ENCODE measurements at places on chromosomes 12 and 14.

DNA sequence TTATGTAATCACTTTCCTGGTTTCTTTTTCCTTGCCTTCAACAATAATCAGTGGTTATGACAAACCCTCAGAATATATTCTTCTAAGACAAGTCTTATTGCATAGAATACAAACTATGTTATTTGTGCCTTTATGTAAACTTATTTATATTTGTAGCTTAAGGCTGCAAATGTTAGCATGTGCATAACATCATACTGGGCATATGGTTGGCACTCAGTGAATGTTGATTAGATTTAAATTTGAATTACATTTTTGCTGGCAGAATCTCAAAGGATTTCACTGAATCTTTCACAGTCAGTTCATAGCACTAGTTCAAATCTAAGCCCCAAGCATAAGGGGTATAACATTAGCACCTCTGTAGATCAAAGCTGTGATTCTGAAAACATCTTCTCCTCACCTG lies 113.2 kb upstream of the AEBP2 start:
- DNase-seq: no peak

- DNase-seq: no peak
Observed at GRCh38 chr14:81165188-81165587, 55.6 kb downstream of the GTF2A1 start.

GRCh38 chr12:58253663-58254062 lies 312.3 kb downstream of the ATP23 start:
- DNase-seq: no peak

DNA sequence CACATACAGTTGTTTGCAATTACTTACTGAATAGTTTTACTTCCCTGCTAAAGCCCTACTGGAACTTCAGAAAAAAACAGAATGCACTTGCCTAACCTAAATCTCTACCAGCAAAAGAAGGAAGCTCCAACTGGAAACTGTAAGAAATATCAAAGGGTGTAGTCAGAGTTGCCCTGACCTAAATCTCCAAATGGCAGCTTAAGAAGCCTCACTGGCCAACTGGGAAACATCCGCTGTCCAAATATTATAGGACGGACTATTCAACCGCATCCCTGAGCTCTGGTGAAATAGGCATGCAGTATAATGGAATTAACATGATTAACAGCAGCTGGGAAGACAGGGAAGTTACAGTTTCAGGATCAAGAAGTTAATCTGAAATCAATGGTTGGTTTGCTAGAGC lies 24.3 kb downstream of the ANAPC7 start:
- DNase-seq: no peak

GRCh38 chr14:104239185-104239775 lies 100.9 kb downstream of the KIF26A start:
- DNase-seq: no peak

DNA sequence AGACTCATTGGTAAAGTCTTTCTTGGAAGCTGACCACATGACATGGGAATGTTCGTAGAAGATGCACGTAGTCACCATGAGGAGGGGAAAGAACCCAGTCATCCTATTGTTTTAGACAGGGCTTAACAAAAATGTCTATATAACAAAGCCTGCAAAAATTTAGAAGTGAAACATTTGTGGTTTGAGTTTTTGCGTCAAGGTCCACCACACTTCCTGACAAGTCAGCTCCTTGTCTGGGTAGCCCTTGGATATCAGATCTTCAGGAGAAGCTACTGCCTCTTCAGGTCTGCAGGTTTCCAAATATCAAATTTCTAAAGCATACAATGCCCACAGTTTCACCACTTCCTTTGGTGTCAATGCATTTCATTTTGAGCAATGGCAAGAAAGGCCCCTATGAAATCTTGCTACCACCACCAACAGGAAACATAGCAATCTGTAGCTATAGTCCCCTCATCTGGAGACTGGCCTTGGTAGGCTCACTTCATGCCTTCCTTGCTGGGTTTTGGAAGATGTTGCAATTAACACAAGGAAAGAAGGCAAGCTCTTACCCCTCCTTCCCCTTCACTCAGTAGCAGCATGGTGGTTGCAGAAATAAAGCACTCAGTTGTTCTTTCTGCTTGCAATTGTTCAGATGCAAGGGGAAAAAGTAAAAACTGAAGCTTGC lies 235.2 kb downstream of the PCNX1 start:
- DNase-seq: no peak

- no peak for DNase-seq
Observed at GRCh38 chr12:779745-780734, 27.7 kb downstream of the WNK1 start.

- no peak for DNase-seq
Observed at GRCh38 chr12:127170226-127171180, 1096.5 kb upstream of the TMEM132C start.

DNA sequence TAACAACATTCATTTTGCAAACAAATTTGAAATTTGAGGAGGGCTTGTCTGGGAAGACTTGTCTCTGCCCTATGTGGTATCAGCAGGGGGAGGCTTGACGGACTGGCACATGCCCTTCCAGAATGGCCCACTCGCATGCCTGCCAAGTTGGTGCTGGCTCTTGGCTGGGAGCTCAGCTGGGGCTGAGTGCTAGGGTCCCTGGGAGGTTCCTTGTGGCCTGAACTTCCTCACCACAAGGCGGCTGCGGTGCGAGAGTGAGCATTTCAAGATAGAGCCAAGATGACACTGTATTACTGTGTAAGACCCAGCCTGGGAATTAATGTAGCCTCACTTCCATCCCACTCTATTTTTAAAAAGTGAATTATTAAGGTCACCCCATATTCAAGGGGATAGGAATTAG lies 271.6 kb upstream of the PLEKHG7 start:
- no peak for DNase-seq

GRCh38 chr14:96281486-96281885 lies 25.5 kb downstream of the BDKRB1 start:
- no peak for DNase-seq

- DNase-seq: no peak
Observed at GRCh38 chr12:107590413-107590812, 95.2 kb upstream of the PWP1 start.

DNA sequence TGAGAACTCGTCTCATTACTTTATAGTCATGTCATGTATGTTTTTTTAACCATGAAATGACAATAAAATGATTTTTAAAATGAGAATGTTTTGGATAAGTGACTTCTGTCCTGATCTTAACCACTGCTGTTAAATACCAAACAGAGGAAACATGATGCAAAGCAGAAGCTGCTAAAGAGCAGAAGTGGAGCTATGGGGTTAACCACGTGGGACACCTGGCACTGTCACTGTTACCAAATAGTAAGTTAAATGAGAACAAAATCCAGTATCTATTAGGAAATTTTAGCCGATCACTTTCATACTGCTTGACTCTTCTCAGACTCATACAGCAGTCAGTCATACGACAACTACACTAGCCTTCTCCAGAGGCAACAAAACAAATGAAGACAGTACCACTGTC lies 82.4 kb downstream of the SCAF11 start:
- no peak for DNase-seq

GRCh38 chr14:37695866-37696265 lies 100.4 kb downstream of the TTC6 start:
- DNase-seq: no peak

DNA sequence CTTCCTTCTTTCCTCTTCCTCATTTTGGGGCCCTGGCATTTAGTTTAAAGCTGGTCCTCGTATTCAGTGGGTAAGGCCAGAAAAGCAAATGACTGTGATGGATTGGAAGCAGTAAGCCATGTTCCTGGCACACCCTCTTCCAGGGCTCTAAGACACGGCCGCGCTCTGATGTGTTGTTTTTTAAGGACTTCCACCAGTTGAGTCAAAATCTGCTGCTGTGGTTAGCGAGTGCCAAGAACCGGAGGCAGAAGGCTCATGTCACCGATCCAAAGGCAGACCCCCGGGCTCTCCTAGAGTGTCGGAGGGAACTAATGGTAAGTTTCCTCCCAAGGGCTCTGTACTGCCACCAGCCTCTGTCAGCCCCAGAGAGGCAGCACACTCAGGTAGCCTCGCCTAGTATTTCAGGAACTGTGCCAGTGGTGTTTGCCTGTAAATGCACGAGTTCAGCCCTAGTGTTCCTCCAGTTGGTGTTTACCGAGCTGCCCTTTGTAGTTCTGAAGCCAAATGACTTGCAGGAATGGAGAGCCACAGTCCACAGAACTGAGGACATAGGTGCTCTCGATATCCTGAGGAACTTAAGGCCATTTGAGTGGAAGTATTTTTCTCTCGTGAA lies 72.7 kb downstream of the ESR2 start:
- DNase-seq: no peak

DNA sequence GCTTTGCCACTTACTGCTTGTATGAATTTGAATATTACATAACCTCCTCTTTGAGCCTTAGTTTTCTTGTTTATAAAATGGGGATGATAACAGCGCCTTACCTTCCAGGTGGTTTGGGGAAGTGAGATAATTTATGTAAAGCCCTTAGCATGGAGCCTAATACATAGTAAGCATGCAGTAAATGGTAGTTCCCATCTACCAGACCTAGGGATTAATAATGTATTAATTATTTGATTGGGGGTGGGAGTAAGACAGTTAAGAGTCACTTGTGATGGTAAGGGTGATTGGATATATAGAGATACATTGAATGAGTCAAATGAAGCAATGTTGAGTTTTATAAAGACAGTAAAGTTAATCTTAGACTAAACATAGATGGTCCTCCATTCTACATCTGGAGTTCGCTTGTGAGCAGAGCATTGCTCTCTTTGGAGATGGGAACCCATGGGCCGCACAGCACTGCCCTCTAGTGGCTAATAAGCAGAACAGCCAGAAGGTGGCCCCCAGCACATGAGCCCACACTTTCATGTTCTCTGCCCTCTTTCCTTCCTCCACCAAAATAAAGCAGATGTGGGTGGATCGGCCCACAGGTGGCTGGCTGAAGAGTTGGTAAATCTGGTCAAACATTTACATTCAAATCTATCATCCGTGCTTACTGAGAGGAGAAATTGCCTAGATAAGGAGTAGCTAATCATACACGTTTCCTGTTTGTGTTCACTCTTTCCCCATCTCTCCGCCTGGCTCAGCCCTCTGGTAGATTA lies 26.5 kb upstream of the TAMALIN start:
- peak; percentile 60 for DNase-seq

DNA sequence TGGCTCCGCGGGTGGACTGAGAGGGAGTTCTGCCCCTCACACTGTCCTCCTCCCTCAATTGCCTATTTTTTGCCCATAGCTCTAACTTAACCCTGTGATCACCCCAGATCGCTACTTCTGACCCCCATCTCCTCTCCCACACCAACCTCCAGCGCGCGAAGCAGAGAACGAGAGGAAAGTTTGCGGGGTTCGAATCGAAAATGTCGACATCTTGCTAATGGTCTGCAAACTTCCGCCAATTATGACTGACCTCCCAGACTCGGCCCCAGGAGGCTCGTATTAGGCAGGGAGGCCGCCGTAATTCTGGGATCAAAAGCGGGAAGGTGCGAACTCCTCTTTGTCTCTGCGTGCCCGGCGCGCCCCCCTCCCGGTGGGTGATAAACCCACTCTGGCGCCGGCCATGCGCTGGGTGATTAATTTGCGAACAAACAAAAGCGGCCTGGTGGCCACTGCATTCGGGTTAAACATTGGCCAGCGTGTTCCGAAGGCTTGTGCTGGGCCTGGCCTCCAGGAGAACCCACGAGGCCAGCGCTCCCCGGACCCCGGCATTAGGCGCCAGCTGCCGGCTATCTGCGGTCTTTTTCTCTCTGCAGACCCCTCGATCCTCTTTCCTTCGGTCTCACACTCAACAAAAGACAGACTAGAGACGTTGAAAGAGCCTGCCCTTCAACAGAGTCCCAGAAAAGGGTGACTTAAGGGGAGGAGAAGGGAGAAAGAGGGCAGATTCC lies 3.0 kb upstream of the TBX3 start:
- no peak for DNase-seq

DNA sequence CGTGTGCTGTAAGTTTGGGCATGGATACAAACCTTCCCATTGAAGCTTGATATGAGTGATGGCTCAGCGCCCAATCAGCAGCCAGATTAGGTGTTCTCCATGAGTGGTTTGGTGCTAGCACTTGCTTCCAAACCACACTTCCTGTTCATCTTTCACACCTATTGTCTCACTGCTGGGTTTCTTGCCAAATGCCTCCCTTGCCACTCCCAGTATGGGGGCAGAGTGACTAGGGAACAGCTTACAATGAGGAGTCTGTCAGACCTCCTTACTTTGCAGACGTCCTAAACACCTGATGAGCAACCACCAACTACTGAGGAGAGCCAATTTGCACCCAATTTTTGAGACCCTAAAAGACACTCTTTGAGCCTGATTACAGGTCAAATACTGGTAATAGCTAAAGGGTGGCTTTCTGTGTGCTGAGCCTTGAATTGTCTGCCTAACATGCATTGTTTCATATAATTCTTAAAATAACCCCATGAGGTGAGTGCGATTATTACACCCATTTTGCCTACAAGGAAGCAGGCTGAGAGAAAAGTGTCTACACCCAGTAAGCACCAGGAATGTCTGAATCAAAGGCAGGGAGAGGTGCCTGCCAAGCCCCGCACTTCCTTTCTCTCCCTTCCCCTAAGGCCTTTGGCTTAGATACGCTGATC lies 48.4 kb upstream of the FOS start:
- peak; percentile 36 for DNase-seq

GRCh38 chr14:65213316-65213715 lies 111.0 kb upstream of the MAX start:
- no peak for DNase-seq

DNA sequence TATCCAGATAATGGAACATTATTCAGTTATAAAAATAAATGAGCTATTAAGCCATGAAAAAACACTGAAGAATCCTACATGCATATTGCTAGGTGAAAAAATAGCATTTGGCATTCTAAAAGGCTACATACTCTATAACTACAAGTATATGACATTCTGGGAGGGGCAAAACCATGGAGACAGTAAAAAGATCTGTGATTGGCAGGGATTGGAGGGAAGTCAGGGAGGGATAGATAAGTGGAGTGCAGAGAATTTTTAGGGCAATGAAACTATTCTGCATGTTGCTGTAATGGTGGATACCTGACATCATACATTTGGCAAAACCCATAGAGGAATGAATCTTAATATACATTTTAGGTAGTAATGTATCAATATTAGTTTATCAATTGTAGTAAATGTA lies 63.1 kb upstream of the SLC38A2 start:
- no peak for DNase-seq

GRCh38 chr14:94081386-94081820 lies 293 bp downstream of the IFI27L1 start:
- DNase-seq: no peak

- no peak for DNase-seq
Observed at GRCh38 chr14:49159081-49159480, 427.1 kb downstream of the RPS29 start.

Data from activated CD4-positive, CD25-positive, alpha-beta regulatory T cell treated with anti-CD3 and anti-CD28 coated beads, Interleukin-2, amount 50 U/mL, for 72 hours (primary cell).